Smooth muscle cell of the pulmonary artery (primary cell): ENCODE measurements at places on chromosomes 5 and 9. TPM values are rescaled to one million over a fixed set of nuclear protein-coding genes. Genes with fewer than 3 reads are reported as not detected.

The OR1L6 gene
- total RNA-seq = not detected in 2 replicates

The CERCAM gene
- total RNA-seq = 338 and 365 TPM in 2 replicates

The SPATA31C1 gene
- total RNA-seq = not detected in 2 replicates

The HRH2 gene
- 0.39 and 0.73 TPM in 2 replicates for total RNA-seq

The SV2C gene
- under 0.01 TPM in 1 of 2 replicates, not detected in the other for total RNA-seq

The CER1 gene
- total RNA-seq = not detected in 2 replicates

The PROB1 gene
- total RNA-seq = 1.3 and 1.7 TPM in 2 replicates

The PAPPA gene
- 144 and 201 TPM in 2 replicates for total RNA-seq

The PCDHGA1 gene
- total RNA-seq = 1.2 and 1.4 TPM in 2 replicates

The FYB1 gene
- total RNA-seq = 0.03 and 0.07 TPM in 2 replicates

The DDX46 gene
- 20.2 and 20.5 TPM in 2 replicates for total RNA-seq

The BHMT gene
- total RNA-seq = not detected in 2 replicates
